Esophagus muscularis mucosa (tissue), 4 donors: ENCODE measurements at places on chromosomes 6 and 20. TPM values are rescaled to one million over a fixed set of nuclear protein-coding genes. Genes with fewer than 3 reads are reported as not detected.

DNA sequence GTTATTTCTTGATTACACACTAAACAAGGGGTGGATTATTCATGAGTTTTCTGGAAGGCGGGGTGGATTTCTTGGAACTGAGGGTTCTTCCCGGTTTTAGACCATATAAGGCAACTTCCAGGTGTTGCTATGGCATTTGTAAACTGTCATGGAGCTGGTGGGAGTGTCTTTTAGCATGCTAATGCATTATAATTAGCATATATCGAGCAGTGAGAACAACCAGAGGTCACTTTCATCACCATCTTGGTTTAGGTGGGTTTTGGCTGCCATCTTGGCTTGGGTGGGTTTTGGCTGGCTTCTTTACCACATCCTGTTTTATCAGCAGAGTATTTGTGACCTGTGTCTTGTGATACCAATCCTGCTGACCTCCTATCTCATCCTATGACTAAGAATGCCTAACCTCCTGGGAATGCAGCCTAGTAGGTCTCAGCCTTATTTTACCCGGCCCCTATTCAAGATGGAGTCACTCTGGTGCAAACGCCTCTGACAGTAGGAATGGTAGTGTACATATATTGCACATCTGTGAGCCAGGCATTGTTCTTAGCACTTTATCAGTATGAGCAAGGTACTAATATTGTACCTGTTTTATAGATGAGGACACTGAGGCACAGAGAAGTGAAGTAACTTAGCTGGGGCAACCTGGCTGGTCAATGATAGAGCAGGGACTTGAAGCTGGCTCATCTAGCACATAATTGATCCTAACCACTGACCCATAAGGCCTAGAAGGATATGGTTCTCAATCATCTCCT lies 203.7 kb downstream of the NFATC2 start:
- H3K27me3 ChIP-seq: peaks cover 10% of the 10 kb centered on the region
- no peak for DNase-seq
- no peak overlapping the region for H3K27ac ChIP-seq
- H3K4me3 ChIP-seq: no peak overlapping the region
- no peaks in the 10 kb centered on the region for H3K36me3 ChIP-seq

Gene SULF2
- 78.7 TPM for total RNA-seq

DNA sequence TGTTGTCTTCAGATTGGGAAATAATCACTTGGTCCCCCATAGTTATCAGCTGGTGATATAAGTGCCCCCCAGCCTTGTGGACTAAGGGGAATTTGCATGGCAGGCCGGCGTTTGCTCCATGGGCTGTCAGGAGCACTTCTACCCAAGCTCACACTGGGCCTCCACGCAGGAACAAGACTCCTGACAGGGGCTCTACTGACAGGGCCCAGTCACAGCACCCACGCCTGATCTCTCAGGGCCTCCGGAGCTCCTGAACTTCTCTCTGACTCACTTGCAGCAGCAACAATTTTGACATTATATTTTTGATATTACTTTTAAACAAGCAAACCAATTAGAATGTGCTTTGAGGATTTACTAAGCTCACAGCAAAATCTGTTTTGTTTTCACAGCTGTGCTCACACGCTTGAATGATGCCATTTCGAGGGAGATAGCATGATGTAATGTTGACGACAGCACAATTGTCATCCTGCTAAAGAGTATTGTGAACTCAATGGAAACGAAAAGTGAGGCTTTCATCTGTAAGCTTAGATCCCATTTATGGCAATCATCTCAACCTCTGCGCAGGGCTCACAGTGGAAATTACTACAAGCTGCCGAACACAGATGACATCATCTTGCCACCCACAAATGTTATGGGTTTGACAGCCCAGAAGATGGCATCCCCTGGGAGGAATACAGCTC lies 28.7 kb upstream of the TXNDC5 start:
- no peaks in the 10 kb centered on the region for H3K4me1 ChIP-seq
- no peak for DNase-seq
- H3K4me3 ChIP-seq: no peak overlapping the region
- H3K27me3 ChIP-seq: no peaks in the 10 kb centered on the region
- no peak overlapping the region for H3K27ac ChIP-seq
- no peaks in the 10 kb centered on the region for H3K36me3 ChIP-seq

DNA sequence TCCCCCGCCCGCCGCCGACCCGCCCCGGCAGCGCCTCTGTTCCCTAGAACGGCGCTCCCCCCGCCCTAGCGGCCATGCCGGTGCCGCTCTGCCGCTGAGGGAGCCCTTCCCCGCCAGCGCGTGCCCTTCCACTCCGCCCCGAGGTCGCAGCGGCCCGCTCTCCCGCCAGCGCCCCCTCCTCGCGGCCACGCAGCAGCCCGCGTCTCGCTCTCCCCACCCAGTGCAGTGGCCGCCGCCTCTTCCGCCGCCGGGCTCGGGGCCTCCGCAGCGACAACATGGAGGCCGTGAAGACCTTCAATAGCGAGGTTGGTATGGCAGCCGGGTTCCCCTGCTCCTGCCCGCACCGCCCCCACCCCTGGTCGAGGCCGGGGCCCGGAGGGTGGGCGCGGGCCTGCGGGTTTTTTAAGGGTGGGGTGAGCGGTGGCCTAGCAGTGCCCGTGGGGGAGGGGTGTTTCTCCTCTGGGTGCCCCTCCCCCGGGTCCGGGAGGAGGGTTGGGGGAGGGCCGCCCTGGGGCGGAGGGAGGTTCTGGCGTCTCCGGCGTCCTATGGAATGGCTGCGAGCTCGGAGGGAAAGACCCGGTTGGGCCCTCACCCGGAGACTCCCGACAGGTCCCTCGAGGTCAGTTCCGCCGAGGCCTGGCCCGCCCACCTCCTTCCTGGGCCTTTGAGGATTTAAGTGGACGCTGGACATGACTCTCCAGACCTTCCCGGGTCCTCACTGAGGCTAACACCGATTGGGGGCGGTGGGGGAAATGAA lies 588 bp downstream of the SCAF8 start:
- H3K4me3 ChIP-seq: peak overlapping the region; percentile 86
- peaks cover 57% of the 10 kb centered on the region for H3K4me1 ChIP-seq
- no peaks in the 10 kb centered on the region for H3K36me3 ChIP-seq
- DNase-seq: peak; percentile 99

DNA sequence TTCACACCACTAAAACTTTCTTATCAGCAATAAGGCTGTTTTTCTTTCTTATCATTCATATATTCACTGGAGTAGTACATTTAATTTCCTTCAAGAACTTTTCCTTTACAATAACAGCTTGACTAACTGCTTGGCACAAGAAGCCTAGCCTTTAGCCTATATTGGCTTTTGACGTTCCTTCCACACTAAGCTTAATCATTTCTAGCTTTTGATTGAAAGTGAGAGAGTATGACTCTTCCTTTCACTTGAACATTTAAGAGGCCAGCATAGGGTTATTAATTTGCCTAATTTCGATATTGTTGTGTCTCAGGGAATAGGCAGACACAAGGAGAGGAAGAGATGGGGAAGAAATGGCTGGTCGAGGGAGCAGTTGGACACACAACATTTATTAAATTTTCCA lies 23.6 kb downstream of the THEMIS start:
- H3K4me3 ChIP-seq: no peak overlapping the region
- DNase-seq: no peak
- H3K4me1 ChIP-seq: no peaks in the 10 kb centered on the region

DNA sequence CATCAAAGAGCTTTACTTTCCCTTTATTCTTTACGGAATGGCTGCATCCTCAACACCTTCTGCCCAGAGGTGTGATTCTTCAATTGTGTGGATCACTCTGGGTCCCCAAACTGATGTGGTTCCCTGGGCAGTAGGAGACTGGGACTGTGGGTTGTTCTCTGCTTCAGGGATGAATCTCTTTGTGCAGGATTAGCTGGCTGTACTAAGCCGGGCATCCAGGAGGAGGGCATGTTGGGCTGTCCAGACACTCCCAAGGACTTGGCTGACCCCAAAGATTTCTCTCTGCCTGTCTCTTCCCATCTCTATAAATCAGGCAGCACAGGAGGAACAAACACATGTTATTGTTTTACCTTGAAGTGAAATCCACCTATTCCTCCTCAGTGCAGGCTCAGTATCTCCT lies 15.3 kb downstream of the FARS2 start:
- H3K27ac ChIP-seq: no peak overlapping the region
- H3K36me3 ChIP-seq: no peaks in the 10 kb centered on the region
- H3K27me3 ChIP-seq: no peaks in the 10 kb centered on the region
- no peak overlapping the region for H3K4me3 ChIP-seq

Gene TRIM10
- 0.17 TPM for total RNA-seq

DNA sequence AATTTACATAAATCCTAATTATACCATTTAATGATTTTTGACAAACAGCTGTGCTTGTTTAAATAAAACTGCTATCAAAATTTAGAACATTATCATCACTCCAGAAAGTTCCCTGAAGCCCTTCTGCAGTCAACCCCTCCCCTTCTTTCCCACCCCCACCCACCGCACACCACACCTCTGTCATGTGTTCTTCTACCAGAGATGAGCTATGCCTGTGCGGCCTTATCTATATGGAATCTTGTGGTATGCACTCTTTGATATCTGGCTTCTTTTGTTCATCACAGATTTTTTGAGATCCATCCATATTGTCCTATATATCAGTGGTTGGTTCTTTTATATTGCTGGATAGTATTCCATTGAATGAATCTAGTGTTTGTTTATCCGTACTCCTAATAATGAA lies 7.2 kb downstream of the MYLIP start:
- no peak overlapping the region for H3K4me3 ChIP-seq
- no peaks in the 10 kb centered on the region for H3K36me3 ChIP-seq
- peak overlapping the region; percentile 60 for H3K27ac ChIP-seq
- no peaks in the 10 kb centered on the region for H3K27me3 ChIP-seq
- no peak for DNase-seq

GRCh38 chr20:36856691-36857635 lies 19.0 kb upstream of the TLDC2 start:
- no peak overlapping the region for H3K4me3 ChIP-seq
- H3K27ac ChIP-seq: peak overlapping the region; percentile 95
- no peaks in the 10 kb centered on the region for H3K36me3 ChIP-seq
- H3K27me3 ChIP-seq: no peaks in the 10 kb centered on the region

Gene MRAP2
- total RNA-seq: not detected

- no peaks in the 10 kb centered on the region for H3K36me3 ChIP-seq
- no peak overlapping the region for H3K27ac ChIP-seq
- peaks cover 15% of the 10 kb centered on the region for H3K4me1 ChIP-seq
Measured at GRCh38 chr6:26592649-26593048, 4.1 kb upstream of the ABT1 start.
